Head of caudate nucleus (tissue), 42 donors: ENCODE measurements at places on chromosomes 2 and 18.

GRCh38 chr18:65822826-65823225 is 72.0 kb downstream of the CDH7 start:
- no peak for DNase-seq

DNA sequence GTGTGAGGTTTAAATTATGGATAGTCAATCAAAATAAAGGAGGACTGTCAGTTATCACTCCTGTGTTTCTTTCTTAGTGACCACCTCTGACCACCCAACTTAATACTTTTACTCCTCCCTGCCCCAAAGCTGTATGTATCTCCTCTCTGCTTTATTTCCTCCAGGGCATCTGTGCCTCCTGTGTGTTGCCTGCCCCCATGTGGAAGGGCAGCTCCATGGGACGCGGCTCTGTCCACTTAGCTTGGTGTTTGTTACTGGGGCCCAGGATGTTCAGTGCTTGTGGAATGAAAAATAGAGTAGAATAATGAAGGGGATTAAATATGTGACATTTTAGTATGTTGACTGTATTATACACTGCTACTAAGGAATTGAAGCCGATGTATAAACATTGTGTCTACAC is 9.8 kb downstream of the ACP1 start:
- no peak for DNase-seq

DNA sequence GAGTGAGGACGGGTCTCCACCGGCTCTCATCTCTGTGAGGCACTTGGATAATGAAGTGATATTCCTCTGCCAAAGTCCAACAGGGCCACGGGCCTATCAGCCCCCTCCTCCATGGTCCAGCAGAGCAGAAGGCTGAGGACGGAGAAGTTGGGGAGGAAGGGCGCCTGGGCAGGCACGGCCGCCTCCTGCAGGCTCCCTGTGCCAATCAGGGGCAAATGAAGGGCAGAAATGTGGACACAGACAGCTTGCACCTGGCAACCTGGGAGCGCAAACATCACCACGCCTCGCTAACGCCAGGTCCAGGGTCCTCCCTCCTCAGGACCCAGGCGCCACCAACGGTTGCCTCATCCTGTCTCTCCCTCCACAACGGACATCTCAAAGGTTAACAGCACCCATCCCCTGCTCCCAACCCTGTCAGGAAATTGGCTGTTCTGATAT is 24.3 kb downstream of the SMAD7 start:
- DNase-seq, result no peak

DNA sequence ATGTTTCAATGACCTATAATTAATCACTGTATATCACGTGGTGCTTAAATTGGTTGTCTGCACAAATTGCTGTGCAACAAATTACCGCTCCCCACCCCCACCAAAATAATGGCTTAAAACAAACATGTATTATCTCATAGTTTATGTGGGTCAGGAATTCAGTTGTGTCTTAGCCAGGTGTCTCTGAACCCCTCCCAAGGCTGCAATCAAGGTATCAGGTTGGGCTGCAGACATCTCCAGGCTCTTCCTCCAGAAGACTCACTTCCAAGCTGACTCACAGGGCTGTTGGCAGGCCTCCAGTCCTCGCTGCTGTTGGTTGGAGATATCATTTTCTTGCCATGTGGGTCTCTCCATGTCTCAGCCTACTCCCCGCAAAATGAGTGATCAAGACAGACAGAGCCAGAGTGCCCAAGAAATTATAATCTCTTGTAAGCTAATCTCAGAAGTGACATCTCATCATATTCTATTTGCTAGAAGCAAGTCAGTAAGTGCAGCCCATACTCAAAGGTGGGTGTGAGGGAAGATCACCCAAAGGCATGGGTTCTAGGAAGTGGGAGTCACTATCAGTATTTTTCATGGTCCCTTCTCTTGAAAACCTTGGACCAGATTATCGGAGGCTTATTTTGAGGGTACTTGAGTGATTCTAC is 38.4 kb downstream of the SPC25 start:
- DNase-seq, result no peak
